WERI-Rb-1 (cell line): ENCODE measurements at places on chromosomes 6 and 20.

GRCh38 chr6:99232056-99232455, 117.4 kb downstream of the FAXC start:
- DNase-seq = no peak

GRCh38 chr6:138520463-138520862, 21.2 kb upstream of the NHSL1 start:
- DNase-seq = no peak

GRCh38 chr6:63307581-63308246, 12.1 kb downstream of the LGSN start:
- DNase-seq = peak; percentile 27

GRCh38 chr6:112911959-112912358, 564.8 kb downstream of the RFPL4B start:
- DNase-seq = no peak

DNA sequence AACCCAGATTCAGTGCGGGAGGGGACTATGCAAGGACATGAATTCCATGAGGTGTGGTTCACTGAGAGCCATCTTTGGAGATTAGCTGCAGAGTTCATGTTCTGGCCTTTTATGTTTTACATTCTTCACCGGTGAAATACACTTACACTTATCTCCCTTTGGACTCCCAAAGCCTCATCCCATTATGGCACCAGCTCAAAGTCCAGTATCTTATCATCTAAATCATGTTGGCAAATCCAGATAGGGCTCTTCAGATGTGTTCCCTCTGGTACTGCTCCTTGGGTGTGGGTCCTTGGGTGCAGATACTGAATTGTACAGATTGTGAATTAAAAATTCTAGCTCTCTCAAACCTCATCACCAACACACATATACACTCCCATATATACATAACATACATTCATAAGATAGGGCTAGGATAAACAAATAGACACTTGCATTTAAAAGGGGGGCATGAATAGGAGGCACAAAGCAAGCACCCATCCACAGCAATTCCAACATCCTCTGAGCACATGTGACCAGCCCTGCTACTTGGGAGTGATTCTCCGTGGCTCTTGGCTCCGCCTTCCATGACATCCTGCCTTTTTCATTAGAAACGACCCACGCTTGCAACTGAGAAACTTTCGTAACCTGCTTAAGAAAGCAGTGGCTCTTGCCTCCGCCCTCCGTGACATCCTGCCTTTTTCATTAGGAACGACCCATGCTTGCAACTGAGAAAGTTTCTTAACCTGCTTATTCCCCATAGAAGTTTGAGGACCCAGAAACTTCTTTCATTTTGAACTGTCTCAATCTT, 53.6 kb upstream of the LRRC1 start:
- no peak for DNase-seq

DNA sequence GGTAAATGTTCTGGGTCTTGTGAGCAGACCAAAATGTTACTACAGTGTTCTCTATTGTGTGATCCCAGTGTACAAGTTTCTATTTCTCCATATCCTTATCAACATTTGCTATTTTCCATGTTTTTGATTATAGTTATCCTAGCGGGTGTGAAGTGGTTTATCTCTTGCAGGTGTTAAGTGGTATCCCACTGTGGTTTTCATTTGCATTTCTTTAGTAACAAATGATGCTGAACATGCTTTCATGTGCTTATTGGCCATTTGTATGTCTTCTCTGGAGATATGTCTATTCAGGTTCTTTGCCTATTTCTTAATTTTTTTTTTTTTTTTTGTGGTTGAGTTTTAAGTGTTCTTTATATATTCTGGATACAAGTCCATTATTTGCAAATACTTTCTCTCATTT, 35.5 kb downstream of the NSFL1C start:
- no peak for DNase-seq

DNA sequence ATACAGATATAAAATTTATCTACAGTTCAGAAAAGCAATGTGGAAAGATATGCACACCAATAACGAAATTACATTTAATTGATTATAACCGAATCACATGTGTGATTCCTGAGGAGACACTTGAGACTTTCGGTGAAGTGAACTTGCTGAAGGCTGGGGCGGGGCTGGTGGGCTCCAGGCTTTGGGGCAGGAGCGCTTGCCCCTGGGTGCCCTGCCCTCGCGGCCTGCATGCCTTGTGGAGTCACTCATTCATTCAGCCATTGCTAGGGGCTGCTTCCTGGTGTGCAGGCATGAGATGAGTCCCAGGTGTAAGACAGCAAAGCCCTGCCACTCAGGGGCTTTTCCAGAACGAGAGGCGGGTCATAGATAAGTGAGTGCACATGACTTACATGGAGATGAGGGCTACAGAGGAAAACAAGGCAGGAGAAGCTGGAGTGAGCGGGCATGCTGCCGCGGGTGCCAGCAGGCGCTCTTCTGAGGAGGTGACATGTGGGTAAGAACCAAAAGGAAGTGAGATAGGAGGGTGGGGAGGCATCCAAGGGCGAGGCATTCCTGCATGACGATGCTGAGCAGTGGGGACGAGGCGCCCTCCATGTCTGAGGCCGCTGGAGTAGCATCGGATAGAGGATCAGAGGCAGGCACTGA, 88.7 kb downstream of the BMP7 start:
- no peak for DNase-seq

DNA sequence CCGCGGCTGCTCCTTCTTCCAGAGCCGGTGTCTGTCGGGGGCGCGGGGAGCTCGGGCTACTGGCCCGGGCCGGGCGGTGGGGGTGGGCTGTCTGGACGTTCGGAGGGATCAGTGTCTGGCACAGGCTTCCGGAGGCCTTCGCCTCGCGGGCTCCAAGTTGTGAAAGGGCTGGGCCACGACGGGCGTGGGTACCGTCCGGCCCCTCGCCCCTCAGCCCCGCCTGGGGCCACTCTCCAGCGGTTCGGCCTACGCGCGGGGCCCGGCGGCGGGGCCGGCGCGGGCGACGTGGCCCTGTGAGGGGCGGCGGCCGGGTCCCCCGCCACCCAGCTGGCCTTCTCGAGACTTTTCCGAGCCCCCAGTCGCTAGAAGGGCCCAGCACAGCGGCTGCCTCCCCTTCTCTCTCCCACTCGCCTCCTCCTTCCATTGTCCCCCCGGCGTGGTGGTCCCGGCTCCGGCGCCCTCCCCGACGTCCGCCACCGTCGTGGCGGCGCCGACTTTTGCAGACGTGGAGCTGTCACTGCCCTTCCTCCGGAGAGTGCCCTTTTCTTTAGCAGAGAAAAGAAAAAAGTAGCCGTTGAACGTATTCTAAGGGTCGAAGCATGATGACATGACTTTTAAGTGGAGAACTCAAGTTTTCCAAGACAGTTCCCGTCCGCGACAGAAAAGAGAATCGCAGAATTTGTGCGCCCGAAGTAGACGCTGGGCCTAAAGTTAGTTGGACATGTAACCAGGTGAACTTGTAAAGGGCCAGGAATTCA, 571 bp downstream of the ITCH start:
- peak; percentile 11 for DNase-seq

DNA sequence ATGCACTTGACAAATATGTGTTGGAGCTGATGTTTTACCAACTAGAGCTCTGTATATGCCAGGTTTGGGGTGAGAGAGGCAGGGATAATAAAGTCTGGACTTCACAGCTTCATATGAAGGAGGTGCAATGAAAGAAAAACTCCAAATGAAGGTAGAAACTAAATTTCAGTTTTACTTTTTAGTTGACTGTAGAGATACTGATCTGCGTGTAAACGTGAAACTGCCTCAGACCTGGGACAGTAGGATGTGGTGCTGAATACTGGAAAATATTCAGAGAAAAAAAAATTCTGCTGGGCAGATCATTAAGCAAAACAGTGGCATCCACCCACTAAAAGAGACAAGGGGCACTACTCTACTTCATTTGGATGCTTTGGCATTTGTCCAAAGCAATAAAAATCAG, 94.5 kb downstream of the BACH2 start:
- DNase-seq = no peak

DNA sequence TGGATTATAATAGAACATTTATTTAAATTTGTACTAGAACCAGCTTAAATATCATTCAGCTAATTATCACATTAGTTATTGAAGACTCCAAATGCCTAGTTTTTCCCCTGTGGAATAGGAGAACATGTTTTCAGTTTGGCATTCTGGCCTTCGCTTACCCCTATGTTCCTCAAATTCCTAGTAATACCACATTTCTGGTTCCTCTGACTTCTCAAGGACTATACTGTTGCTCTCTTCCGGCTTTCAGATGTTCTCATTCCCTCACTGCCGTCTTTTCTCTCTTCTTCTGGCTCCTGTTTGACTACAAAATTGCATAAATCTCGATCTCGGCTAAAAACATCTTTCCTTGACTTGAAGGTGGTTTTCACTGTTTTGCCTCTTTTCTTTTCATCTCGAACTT, 71.8 kb upstream of the KHDRBS2 start:
- DNase-seq = no peak

GRCh38 chr6:63346217-63346835, 26.5 kb upstream of the LGSN start:
- no peak for DNase-seq
